ENCODE measurements at places on chromosomes 1 and 21.
A peak's percentile ranks its signal among the peaks of the same experiment; 100 is the strongest.

- no peak for DNase-seq
Measured at GRCh38 chr1:102732927-102733326, 375.4 kb downstream of the COL11A1 start.

GRCh38 chr1:176515310-176515709 is 52.3 kb downstream of the PAPPA2 start:
- DNase-seq: no peak

DNA sequence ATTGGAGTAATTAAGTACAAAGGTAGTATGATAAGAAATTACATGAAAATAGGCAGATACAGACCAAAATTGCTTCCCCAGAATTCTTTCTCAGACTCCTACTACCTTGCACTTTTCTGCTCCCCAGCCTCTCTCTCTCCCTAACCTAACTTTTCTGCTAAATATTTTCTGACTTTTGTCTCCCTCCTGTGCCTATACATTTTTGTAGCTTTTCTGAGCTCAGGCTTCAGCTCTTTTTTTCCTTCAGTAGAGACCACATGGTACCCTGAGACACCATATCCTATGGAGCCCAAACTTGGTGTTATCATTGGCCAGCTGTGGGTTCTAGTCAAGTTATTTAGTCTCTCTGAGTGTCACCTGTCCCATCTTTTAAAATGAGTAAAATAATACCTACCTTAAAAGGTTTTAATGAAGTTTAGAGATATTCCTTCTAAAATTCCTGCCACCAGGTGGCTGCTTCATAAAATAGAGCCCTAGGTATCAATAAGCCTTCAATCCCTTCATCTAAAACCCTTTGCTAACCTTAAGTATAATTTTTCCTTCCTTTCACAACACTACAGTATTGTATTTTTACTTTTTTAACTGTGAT is 237.6 kb upstream of the DUSP10 start:
- no peak for DNase-seq

- no peak for DNase-seq
Measured at GRCh38 chr1:209802780-209803152, 3.2 kb downstream of the IRF6 start.

DNA sequence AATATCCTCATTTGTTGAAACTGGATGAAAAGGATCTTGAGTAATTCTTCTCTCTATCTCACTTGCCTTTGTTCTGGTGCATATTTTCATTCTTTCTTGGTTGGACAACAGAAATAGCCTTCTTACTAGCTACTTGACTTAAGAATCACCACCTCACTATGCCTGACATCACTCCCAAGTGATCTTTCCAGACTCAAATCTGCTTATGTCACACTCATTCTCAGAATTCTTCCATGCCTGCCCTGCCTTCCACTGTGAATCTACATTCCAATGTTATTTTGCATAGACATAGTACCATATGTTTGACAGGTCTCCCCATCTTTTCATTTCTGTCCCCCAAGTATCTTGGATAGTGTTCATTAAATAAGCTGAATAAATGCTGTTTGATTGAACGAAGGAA is 78.5 kb upstream of the DPYD start:
- DNase-seq: no peak

DNA sequence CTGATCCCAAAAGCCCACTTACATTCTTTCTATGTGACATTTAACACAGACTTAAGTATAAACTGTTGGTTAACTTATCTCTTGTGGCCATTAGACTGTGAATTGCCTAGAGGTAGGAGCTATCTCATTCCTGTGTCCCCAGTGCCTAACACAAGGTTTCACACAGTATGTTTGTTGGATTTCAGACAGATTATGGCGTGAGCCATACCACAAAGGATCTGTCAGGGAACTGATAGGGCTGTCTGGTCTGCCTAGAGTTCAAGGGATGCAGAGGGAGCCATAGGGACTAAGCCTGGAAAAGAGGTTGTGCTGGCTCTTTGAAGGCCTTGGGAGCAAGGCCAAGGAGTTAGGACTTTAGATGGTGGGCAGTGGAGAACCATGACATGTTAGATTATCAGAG is 40.0 kb downstream of the MEF2D start:
- DNase-seq: no peak

GRCh38 chr1:155085504-155086127 is 7.0 kb downstream of the EFNA3 start:
- DNase-seq: peak; percentile 58

DNA sequence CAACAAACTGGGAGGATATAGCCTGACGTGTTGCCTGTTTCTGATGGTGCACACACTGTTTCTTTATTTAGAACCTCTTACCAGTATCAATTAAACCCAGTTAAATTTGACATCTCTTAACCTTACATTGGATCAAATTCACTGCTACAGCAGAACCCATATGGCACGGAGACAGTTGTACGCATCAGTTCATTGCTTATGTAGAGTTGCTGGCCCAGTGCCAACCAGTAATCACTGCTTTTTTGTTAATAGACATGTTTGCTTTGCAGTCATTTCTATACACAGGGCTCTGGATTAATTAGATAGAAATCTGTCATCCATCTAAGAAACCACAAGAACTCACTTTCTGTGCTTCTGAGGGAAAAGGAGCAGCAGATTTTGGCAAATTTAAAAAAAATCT is 154.0 kb downstream of the RWDD3 start:
- DNase-seq: no peak

DNA sequence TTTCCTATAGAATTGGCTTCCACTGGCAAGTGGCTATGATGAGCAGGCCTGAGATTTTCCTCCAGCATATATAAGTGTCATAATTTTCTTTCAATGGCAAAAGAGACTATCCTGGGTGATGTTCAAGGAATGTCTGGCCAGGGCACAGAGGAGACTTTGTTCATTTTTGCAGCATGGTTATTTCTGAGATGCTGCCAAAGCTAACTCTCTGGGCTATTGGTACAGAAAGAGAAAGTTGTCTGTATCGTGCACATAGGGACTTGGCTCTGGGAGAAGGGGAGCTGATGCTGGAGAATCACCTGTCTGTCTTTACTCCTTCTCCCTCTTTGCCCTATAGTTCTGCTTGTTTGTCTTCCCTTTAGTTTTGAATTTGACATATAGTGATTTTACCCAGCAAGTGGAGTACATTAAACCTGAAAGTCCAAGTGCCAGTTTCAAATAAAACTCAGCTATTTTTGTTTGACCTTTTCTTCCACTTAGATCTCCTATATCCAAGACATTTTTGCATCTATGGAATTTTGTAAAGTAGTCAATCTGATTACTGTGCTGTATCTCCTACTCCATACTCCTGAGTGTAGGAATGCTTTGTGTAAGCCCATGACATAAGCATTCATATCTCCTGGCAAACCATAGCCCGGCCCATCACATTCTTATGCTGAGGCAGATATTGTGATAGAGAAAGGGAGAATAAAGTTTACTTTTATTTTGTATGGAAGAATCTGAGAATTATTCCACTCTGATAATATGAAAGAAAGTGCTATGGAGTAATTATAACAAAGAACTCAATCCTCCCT is 3.9 kb downstream of the FNDC7 start:
- no peak for DNase-seq

- DNase-seq: no peak
Measured at GRCh38 chr21:21324297-21324696, 326.1 kb downstream of the NCAM2 start.

GRCh38 chr1:246907472-246907871 is 24.3 kb downstream of the AHCTF1 start:
- no peak for DNase-seq

GRCh38 chr1:43557744-43558245 is 27.1 kb downstream of the PTPRF start:
- DNase-seq: no peak

DNA sequence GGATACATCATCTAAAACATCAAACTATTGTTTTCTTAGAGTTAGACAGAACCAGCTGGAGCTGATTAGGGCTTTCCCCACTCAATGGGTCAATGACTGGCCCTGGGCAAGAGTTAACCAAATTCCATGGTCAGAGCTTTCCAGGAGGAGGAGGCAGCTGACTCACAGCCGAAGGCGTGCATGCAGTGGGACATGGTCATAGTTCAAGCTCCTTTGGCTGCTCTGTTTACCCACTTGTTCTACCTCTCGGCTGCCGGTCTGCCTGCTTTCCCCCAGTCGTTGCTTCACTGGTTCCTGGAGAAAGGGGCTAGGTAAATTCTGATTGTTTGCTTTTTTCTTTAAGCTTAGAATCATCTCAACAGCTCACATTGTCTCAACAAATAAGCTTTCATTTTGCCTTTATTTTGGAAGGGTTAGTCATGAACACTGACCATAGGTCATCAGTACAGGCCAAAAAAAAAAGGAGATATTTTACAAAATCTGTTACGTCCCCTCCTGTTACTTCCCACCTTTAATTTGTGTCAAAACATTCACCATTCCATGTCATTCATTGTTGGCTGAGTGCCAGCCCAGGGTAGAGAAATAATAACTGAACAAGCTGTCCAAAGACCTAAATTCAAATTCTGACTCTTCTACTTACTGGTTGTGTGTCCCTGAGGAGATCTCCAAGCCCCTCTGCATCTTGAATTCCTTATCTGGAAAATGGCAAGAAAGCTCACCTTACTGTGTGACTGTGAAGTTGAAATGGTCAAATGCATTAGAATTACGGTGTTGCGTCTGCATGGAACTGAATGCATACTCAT is 12.0 kb downstream of the MAB21L3 start:
- no peak for DNase-seq

DNA sequence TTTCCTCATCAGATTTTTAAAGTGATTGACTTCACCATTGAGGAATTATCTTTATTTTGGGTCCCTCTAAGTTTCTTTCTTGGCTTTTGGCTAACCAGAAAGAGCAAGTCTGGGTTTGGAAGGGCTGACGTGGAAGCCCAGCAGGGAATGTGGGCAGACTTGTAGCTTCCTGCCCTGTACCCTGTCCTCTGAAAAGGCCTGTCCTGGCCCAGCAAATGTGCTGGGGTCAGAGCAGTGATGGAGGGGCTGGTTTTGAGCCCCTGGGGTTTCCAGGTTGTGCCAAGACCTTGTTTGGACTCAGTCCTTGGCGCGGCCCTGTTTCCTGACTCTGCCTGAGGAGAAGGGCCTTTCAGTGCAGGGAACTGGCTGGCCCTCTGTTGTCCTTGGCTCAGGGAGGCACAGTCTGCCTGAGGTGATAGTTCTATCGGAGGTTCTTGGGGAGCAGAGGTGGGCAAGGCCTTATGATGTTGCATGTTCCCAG is 72.1 kb downstream of the UCK2 start:
- no peak for DNase-seq

DNA sequence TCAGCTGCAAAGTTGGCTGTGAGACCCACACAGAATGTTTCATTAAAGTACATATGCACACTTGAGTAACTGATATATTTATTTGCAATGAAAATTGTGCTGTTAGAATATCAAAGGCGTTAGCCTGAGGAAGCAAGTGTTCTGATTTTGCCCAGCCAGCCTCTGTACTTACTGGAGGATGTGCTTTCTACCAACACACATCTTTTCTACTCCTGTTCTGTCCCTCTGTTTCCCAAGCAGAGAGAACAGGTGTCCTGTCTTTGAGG is 31.4 kb downstream of the ELAVL4 start:
- DNase-seq: no peak

- DNase-seq: no peak
Measured at GRCh38 chr1:167645140-167645541, 15.1 kb downstream of the RCSD1 start.

GRCh38 chr21:35095859-35096291 is 46.8 kb upstream of the RUNX1 start:
- no peak for DNase-seq

DNA sequence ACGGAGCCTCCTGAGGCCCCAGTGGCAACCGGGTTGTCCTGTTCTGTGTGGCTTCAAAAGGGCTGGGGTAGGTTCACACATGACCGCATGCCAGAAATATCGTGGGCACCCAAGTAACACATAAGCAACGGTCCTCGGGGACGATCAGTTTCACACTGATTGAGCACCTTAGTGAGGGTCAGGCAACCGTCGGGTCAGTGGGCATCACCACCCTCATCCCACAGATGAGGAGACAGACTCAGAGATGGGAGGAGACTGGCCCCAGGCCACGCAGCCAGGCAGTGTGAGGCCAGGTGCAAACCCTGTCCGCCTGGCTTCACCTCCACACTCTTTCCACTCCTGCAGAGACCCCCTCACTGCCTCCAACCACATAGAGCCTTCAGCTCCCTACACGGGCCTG is 309.8 kb downstream of the MATN1 start:
- no peak for DNase-seq

DNA sequence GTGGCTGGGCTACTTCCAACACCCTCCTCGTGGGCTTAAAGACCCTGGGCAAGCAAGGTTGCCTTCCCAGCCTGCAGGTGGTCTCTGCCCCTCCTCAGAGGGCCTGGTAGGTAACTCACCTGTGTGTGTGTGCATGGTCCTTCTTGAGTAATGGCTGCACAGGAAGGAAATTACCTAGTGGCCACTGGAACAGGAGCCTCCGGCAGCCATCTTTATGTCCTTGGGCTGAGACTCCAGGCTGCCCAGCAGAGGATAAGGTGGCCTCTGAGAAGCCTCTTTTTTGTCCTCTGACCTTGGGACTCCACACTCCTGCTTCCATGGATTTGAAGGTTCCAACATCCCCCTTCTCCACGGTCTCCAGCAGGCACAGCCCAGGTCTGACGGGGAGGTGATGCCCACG is 20.0 kb downstream of the DRAXIN start:
- no peak for DNase-seq

GRCh38 chr1:198531891-198532290 is 8.6 kb downstream of the ATP6V1G3 start:
- DNase-seq: no peak

GRCh38 chr1:65959896-65960567 is 167.3 kb downstream of the PDE4B start:
- no peak for DNase-seq

- no peak for DNase-seq
Measured at GRCh38 chr1:240090957-240091600, 604 bp upstream of the FMN2 start.

DNA sequence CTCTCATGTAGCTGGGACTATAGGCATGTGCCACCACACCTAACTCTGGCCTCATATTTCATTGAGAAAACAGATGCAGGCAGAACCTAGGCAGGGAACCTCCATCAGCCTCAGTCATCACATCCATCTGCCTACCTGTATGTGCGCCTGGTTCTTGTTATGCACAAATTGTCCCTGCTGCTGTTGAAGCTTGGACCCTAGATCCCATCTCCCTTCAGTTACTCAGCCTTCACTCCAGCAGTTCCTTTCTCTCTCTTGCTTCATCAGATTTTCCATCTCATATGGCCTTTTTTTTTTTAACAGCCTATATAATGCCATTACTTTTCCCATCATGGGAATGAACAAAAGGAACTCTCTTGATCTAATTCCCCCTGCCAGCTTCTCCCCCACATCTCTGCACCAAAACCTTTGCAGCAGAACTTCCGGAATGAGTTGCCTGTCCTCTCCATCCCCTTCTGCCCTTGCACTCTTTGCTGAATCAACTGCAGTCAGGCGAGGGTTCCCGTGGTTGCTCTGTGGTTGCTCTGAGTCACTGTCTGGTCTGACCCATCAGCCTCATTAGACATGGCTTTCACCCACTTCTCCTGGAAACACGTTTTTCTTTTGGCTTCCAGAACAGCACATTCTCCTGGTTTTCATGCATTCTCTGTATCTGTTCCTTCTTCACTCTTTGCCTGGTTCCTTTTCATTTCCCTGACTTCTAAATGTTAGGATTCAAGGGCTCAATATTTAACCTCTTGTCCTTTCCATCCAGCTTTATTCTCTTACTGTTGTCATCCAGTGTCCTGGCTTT is 41.5 kb downstream of the UBE4B start:
- DNase-seq: peak; percentile 76
